GM23338 (cell line): ENCODE measurements at places on chromosomes 2 and 18.

DNA sequence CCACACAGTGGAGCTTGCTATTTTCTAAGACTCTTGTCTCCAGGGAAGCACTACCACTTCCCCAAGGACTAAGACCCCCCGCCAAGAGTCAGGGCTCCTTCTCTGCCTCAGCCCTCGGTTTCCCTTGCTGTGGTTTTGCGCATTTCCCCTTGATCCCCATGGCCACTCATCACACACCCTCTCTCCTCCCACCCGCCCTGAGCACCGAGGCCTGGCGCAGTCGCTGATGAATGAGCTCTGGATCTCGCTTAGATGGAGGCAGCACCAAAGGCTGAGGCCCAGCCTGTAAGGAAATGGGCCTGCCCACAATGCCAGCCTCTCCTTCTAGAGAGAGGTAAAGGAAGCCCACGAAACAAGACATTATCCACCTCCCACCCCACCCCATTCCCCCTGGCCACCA lies 96.9 kb downstream of the TNS1 start:
- DNase-seq, result no peak

- DNase-seq, result no peak
Measured at GRCh38 chr18:34710458-34710914, 388 bp downstream of the DTNA start.

DNA sequence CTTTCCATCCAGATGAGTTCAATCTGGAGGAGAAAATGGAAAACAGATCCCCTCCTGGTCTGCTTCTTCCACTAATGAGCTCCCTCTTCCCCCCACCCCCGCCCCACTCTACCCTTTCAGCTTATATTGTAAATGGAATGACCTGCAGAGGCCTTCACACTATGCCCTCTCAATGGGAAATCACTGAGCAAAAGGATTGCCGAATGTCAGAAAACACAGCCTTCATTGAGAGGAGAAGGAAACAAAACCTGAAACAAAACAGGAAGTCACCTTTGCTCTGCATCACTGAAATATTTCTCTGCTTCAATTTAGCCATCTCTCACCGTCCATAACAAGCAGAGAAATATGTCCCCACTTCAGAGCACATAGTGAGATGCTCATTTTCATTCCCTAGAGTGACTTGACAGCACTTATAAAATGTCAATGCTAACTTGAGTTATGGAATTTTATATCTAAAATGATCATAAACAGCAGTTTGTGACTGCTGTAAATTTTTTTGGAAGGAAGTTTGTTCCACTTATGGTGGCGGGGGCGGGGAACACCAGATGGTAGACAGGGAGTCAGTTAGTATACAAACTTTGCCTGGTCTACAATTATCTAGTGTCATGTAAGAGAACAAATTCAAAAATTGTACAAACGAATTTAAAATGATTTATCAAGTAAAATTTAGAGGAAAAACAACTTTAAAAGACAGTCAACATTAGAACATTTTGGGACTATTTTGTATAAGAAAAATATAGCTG lies 1.8 kb upstream of the FRZB start:
- peak; percentile 23 for DNase-seq

GRCh38 chr2:40030456-40030975 lies 251.5 kb upstream of the THUMPD2 start:
- no peak for DNase-seq

DNA sequence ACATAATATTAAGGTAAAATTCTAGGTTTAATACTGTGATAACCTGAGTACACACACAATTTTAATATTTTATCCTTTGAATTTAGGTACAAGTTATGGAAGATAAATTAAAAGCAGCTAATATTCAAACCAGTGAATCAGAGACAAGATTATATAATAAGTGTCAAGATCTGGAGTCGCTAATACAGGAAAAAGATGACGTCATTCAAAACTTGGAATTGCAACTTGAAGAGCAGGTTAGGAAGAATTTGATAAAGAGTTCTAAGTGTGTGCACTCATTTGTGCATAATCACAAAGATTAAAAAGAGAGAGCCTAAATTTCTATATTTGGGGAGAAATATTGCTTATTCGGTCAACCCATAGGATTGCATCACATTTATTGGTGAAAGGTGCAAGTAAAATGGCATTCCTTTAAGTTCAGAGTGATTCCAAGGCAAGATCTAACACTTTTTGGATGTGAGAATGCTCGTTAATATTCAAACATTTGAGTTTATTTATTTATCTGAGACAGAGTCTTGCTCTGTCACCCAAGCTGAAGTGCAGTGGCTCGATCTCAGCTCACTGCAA lies 16.3 kb upstream of the C1GALT1C1L start:
- DNase-seq, result no peak
